NT2/D1 (cell line): ENCODE measurements at places on chromosomes 11 and 22.

DNA sequence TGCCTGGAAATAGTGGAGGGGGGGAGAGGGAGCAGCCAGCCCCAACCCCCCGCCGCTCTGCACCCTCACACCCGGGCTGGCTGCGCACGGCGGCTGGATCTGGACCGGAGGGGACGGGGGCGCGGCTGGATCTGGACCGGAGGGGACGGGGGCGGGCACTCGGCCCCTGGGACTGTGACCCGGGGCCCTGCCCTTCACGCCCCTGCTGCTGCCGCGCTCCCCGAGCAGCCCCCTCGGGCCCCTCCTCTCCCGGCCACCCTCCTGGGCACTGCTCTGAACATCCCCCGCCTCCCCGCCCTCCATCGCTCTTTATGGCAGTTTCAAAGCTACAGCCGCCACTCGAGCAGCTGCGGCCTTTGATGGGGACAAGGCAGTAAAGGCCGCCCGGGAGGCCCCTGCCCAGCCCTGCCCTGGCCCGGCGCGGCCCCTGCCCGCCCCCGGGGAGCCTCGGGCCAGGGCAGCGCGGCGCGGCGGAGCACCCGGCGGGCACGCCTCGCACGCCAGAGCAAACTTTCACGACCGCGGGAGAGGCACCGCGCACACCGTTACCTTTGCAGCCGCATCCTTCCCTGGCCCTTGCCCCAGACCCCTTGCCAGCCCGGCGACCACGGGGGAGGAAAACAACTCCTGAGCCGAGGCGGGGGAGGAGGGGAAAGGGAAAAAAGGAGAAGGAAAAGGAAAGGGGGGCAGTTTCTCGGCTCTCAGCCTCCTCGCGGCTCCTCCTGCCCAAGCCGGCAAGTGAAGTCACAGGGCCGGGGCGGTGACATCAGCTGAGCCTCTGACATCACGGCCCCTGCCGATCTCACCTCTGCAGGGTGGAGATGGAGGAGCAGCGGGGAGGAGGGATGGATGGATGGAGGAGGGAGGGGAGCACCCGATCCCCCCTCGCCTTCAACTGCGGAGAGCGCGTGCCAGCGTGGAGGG, 13.1 kb upstream of the TCF20 start:
- DNase-seq: no peak

- no peak for DNase-seq
These were observed 594.1 kb downstream of the TBC1D22A start for GRCh38 chr22:47356511-47357011.

- DNase-seq: no peak
These were observed 92.4 kb upstream of the BID start for GRCh38 chr22:17866621-17867020.

DNA sequence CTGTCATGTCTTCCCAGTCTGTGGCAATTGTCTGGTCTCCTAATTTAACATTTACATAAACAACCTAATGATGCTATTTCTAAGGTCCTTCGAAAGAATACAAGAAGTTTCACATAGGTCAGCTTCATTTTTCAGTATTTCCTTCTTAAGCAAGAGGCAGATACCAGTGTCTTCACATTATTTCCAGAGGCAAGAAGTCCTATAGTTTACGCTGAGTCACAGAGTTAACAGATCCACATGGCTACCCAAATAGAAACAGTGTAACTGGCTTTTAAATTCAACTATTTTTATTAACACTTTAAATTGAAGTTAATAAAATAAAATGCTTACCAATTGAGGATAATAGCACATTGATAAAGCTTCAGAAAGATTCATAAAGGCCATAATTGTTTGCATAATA, 10.9 kb downstream of the PRRG4 start:
- no peak for DNase-seq

GRCh38 chr11:69213316-69213715, 57.6 kb downstream of the SMIM38 start:
- no peak for DNase-seq

- no peak for DNase-seq
These were observed 1078.9 kb downstream of the OPCML start for GRCh38 chr11:132453406-132453805.

GRCh38 chr11:109821511-109821910, 271.7 kb upstream of the ZC3H12C start:
- no peak for DNase-seq

DNA sequence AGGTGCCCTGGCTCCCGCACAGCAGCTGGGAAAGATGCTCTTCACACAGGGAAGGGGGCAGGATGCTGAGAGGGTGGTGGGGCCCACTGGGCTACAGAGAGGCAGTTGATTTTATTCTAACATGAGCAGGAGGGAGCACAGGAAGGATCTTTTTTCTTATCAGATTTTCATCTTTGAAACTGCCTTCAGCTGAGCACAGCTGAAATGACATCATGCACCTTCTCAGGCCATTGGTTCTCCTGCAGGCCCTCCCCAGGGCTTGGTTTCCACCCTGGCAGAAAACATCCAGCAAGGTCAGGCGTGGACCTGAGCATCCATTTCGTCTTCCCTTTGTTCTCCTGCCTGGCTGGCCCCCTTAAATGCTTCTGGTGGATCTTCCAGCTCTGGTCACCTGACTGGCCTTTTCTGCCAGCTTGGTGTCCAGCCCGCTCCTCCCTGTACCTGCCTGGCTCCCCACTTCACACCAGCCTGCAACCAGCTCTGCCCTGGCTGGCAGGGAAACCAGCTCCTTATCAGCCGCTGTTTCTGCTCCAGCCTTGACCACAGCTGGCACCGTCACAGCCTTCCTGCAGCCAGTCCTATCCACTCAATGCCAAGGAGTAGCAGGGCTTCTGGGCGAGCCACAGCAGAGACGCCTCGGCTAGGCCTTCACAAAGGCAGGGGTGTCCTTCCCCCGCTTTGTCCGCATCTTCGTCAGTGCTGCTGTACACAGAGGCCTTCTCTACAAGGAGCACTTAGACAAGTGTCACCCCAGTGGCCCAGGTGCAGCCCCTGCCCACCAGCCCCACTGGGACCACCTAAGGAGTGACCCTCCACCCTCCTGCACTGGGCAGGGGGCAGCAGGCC, 36.5 kb downstream of the TOM1 start:
- DNase-seq: no peak

DNA sequence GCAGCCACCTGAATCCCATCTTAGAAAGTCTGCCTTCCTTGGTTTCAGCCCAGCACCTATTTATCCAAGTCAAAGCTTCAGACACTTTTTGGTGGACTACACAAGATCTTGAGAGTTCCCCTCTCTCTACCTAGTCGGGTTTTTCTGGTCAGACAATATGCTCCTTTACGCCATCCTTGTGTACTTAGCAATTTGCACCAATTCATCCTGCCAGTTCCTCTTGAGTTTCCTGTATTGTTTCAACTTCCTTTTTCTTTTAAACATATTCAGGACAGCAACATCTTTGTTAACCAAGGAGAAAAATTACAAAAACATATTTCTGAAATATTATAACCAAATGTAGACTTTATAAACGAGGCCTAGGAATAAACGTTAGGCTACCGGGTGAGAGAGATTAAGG, 368.2 kb upstream of the CADM1 start:
- no peak for DNase-seq

DNA sequence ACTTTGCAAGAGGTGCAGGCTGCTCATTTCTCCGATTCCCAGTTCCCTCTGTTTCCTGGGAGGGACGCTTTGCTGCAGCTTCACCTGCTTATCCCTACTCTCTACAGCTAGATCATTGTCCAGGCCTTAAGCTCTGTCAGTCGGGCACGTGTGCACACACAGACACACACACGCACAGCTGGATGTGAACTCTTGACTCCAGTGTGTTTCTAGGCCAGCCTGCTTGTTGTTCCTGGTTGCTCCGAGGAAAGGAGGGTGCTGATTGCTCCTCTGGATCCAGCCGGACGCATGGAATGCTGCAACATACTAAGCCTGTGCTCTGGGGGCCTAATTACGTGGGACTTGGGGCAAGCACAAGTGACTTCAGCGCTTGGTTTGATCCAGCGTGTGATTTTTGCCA, 19.7 kb downstream of the ZNRF3 start:
- DNase-seq: no peak

DNA sequence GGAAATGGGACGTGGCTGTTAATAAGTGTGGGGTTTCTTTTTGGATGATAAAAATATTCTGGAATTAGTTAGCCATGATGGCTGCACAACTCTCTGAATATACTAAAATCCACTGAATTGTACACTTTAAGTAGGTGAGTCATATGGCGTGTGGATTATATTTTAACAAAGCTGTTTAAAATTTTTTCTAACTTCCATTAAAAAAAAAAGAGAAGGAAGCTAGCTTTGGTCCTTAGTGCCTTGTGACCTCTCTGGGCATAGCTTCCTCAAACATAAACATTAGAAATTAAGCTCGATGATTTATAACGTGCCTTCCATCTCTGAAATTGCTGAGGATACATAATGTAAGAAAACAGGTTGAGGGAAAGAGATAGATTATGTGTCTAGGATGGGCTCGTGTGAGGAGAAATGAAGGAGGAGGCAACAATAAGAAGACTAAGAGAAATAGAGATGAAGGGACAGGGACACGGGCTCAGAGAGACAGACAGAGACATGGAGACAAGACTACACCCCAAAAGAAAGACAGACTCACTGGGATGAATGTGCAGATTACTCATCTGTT, 20.0 kb downstream of the IRAG1 start:
- no peak for DNase-seq

GRCh38 chr22:28967163-28967665, 83.8 kb downstream of the ZNRF3 start:
- DNase-seq: no peak

- no peak for DNase-seq
These were observed 20.0 kb upstream of the LMO1 start for GRCh38 chr11:8283465-8284230.

- DNase-seq: no peak
These were observed 323.6 kb downstream of the AASDHPPT start for GRCh38 chr11:106400949-106401570.

DNA sequence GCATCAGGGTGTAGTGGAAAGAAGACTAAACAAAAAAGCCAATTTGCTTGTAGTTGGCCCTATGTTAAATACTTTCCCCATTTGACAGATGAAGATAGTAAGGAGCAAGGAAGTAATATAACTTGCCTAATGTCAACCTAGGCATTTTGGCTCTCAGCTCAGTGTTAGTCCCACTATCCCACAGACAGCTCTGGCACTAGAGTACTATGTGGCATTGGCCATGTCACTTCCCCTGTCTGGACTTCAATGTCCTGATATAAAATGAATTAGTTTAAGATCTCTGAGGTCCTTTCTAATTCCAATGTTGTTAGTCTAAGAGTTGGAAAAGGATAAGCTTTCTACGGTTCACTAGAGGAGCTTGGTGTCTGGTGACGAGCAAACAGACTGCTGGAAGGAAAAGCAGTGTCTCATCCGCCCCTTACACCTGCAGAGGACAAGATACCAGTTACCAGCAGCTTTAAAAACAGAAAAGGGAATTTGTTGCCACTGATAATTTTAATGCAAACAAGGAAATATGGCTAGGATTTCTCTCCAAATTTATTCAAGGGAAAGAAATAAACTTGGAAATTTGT, 92.5 kb downstream of the RELT start:
- DNase-seq: no peak

DNA sequence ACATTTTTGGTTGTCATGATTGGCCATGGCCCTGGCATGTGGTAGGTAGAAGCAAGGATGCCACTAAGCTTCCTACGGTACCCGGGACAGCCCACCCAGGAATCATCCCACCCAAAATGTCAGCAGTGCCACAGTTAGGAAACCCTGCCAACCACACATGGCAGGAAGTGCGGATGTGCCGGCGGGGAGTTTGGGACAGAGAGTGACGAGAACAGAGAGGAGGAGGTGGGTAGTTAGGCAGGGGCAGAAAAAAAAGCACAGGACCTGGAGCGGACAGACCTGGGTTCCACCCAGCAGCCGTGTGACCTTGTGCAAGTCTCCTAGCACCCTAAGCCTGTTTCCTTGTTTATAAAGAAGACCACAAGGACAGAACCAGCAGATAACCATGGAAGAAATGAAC, 3.3 kb downstream of the SPI1 start:
- no peak for DNase-seq

GRCh38 chr11:83118814-83119213, 38.1 kb upstream of the PCF11 start:
- DNase-seq: no peak

- no peak for DNase-seq
These were observed 30.4 kb downstream of the CYP2R1 start for GRCh38 chr11:14861680-14862079.

- no peak for DNase-seq
These were observed 340.8 kb upstream of the MTNR1B start for GRCh38 chr11:92628401-92629292.

- no peak for DNase-seq
These were observed 351.3 kb downstream of the JRKL start for GRCh38 chr11:96741068-96741467.

DNA sequence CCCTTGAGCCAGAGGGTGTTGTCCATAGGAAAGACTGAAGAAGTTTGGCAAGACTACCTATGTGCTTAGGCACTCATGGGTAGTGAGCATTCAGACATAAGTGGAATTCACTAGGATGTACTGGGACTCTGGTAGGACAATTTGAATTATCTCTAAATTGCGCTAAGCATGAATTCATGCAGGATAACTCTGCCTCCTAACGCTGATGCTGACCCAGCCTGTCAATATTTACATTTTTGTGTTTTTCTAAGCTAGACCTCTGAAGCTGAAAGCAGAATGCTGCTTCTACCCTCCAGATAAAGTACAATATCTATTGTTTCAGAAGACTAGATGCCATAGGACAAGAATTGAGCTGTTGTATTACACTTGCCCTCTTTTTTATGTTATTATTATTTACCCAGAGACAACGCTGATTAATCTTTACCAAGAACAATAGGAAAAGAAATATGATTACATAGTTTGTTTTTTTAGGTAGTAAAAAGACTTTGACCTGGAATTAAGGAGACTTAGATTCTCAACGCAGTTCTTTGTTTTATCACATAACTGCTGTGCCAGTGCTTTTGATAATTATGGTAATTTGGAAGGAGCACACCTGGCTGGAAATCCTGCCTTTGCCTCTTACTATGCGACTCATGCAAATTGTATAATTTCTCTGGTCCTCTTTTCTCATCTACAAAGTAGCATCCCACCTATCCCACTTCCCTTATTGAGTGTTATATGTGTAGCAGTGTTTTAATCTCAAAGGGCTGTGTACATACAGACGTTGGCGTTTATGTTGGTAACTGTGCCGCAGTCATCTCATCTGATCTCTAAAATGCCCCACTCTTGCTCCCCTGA, 21.2 kb upstream of the GRAMD1B start:
- no peak for DNase-seq

GRCh38 chr11:17734986-17735817, 621 bp downstream of the KCNC1 start:
- no peak for DNase-seq

- DNase-seq: no peak
These were observed 61.0 kb upstream of the SORL1-AS1 start for GRCh38 chr11:121513807-121514206.

DNA sequence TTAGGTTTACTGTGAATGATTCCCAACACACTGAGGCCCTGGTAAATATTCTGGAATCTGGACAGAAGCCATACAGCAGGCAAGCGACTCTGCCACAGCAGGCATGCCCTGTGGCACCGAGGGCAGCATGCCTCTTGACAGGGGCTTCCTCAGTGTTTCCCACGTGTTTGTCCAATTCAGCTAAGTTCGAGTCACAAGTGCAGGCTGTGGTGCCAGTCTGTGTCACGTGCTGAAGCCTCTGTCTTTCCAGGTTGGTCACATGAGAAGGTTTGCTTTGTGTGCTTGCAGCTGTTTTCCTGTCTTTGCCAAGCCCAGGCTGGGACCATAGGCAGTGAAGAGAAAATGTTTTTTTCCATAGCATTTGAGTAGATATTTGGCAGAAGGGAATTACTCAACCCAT, 2.4 kb upstream of the PPFIBP2 start:
- no peak for DNase-seq
